ENCODE measurements at places on chromosomes 1 and 21.

- DNase-seq = no peak
Observed at GRCh38 chr1:2783435-2784397, 17.8 kb downstream of the TTC34 start.

- no peak for DNase-seq
Observed at GRCh38 chr1:154913273-154913672, 23.2 kb downstream of the PMVK start.

- DNase-seq = peak; percentile 91
Observed at GRCh38 chr1:154404984-154405746, at the start of gene IL6R. IL6R (plus strand) TSS chr1:154405343; CDS start chr1:154405630, 287 bp downstream.

- peak; percentile 84 for DNase-seq
Observed at GRCh38 chr1:37808369-37809319, 636 bp upstream of the YRDC start.

DNA sequence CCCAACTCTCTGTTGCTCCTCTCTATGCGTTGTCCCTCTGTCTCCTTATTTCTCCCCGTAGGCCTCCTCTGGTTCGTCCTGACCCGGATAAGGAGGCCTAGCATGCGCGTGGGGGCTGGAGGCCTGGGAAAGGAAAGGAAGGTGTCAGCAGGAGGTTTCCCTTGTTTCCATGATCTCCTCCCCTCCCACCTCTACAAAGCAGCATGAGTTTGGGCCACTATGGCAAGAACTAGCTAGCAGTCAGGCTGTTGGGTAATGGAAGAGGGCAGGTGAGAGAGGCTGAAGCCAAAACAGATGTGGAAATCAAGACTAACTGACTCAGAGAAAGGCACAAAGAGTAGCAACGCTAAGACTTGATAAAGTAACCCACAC lies 687 bp upstream of the SEMA6C start:
- peak; percentile 53 for DNase-seq

- peak; percentile 42 for DNase-seq
Observed at GRCh38 chr1:177286396-177286795, 115.6 kb downstream of the BRINP2 start.

DNA sequence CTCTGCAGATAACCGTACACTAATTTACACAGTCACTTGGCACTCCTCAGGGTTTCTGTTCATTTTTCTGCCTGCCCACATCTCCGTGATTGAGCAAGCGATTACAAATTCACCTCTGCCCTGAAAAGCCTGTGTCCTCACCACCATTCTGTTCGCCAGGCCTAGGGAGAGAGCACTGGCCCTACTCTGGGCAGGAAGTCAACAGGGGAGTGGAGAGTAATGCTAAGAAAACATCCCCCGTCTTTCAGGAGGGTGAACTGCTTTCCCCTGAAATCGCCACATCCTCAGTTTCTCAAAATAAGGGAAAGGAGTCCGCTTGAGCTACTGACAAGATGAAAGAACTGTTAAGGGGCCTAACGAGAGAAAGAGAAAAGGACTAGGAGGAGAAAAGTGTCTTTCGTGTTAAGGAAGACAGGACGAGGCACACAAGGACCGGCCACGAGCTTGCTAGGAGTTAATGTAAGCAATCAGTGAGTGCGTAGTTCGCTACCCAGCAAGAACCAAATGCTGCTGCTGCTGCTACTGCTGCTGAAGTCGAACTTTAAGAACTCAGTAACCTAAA lies 632 bp downstream of the PEX19 start:
- peak; percentile 90 for DNase-seq

DNA sequence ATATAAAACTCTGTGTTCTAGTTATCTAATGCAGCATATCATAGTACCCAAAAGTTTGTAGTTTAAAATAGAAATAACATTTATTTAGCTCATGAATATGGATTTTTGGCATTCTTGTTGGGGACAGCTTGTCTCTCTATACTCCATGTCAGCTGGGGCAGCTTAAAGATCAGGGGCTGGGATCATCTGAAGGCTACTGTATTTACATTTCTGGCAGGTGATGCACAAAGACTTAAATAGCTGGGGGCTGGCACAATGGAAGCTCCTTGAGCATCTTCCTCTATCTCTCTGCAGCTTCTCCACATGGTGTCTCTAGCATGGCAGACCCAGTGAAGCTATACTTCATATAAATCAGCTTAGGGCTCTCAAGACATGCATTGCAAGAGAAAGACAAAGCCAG lies 55.6 kb upstream of the DAB1 start:
- DNase-seq = no peak

GRCh38 chr1:96524100-96524499 lies 197.5 kb upstream of the PTBP2 start:
- DNase-seq = no peak

- peak; percentile 26 for DNase-seq
Observed at GRCh38 chr1:206772243-206772937, at the start of gene IL10. IL10 (minus strand) TSS chr1:206772494; CDS start chr1:206772435, 59 bp downstream.

DNA sequence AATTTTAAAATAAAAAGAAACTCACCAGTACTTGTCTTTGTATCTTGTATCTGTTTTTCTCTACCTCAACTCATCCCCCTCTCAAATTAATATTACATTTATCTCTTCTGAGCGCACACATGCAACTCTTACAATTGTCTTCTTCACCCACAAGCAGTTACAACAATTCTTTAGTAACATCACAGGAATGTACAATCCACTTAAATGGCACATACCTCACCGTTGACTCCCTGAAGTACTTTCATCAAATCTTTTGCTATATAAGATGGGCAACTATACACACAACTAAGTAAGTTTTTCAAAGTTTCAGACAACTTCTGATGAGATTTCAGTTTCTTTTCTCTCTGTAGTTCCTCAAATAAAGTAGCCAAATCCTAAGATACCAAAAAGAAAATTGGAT lies 28.3 kb downstream of the HEATR1 start:
- DNase-seq = peak; percentile 87

DNA sequence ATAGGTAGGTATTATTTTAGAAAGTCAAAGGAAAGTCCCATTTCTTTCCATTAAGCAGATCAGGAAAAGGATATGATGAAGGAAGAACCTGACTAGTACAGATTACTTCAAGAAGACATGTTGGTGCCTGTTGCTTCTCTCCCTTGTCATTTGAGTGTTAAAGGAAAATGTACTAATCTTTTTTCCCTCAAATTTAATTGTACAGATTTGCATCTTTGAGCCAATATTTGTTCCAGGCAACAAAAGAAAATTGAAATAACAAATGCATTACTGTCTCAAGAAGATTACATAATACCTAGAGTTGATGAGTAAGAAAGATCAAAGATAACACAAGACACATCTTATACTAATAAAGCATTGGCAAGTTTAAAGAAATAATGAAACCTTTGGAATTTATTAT lies 566.9 kb upstream of the ZP4 start:
- peak; percentile 40 for DNase-seq

- DNase-seq = no peak
Observed at GRCh38 chr1:112882271-112882744, 73.7 kb downstream of the SLC16A1 start.

DNA sequence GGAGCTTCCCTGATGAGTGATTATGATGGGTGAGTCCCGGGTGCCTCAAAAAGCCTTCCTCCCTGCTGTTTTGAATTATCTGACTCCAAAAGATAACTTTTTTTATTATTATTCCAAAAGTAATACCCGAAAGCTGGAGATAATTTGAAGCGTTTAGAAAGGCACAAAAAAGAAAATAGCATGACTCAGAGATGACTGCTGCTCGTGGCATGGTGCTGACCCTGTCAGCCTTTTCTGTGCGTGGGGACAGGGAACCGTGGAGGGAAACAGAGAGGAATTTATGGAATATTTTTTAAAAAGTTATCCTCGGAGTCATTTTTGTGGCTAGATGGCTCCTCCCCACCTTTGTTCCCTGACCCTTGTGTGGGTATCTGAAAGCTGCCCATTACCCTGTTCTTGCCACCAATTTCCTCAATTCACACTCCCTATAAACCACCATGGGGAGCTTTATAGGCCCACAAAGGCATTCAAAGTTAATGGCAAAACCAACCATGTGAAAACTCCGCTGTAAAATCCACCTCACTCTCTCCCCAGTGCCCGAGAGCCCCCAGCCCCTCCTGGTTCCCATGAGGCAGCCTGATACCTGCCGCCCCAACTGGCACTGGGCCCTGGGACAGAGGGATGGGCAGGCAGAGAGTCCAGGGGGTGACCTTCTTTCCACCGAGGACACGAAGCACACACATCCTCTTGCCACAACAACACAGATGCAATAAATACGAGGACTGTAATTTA lies 37.5 kb downstream of the IGSF21 start:
- no peak for DNase-seq

- DNase-seq = no peak
Observed at GRCh38 chr1:55338448-55338820, 123.3 kb upstream of the USP24 start.

DNA sequence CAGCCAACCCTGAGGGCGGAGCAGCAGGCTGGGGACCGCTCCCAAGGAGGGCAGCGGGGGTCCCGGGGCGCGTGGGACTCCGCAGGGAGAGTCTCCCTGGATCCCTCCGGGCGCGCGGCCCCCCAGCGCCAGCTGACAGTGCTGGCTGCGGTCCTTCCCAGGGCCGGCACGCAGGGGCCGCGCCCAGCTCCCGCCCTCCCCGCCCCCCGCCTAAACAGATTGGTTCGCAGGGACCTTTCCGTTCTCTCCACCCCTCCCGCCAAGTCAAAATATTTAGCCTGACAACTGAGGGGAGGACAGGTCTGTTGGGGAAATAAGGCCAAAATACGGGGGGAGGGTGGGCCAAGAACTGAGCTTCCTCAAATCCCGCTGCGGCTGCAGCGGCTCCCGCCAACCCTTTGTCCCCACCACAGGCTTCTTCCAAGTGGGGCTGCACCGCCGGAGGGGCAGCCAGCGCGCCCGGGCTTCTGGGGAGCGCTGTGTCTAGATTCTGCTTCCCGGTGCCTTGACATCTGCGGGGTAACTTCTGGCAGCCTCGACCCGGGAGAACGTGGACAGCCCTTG lies at the start of gene INSRR:
Gene INSRR (minus strand): TSS at position 159 of the 564 bp plus-strand sequence. CDS start 496 bp downstream, outside the sequence.
- DNase-seq = no peak

DNA sequence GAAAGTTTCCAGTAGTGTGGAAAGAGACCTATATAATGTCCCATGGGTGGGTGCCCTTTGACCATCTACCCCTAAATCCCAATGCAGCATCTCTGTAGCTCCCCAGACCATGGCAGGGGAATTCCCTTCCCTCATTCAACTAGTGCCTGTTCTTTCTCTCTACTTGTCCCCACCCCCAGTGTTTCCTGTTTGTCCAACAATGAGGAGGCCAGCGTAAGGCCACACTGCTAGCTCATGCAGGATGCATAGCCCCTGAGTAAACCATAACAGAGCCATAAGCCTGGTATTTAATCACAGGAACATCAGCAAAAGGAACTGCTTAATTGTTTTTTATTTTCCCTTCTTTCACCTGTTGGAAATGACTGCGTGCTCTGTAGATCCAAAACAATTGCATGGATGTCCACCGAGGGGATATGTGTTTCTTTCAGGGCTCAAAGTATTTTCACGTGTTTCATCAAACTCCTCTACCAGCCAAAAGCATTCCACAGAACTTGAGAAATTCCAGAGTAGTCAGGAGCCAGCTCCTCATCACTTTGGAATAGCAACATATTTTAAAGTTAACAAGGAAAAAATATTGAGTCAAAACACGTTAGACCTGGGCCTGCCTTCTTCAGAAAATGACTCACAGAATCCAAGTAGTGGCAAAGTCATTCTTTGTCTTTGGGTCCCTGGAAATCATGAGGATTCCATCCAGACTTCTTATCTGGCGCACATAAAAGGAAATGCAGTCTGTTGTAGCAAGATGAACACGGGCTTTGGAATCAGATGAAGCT lies 162.5 kb upstream of the SGIP1 start:
- DNase-seq = peak; percentile 88

DNA sequence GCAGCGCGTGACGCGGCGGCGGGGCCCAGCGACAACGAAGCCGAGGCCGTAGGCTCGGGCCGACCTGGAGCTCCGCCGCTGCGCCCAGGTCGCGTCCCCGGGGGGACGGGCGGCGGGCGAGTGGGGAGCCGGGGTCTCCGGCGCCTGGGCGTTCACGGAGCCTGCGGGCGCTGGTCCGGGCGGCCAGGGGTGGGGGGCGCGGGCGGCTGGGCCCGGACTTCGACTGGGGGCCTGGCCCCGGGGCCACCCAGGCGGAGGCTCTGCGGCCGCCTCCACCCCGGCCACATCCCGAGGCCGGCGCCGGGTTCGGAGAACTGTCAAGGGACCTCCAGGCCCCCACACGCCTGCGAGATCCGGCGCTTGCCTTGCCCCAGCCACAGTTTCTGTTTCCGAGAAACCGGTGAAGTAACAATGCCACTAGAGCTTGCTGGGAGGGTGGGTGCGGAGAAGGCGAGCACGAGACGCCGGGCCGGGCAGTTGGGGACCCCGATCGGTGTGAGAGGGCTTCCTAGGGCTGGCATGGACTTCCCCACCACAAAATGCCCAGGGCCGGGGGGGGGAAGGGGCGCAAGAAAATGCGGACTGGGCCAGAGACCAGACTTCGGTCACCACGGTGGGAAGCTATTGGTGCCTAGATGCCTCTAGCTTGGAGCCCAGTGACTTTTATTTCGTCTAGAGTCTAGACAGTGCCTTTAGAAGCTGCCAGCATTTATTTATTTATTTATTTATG lies 501 bp downstream of the FBXO6 start:
- DNase-seq = peak; percentile 20

DNA sequence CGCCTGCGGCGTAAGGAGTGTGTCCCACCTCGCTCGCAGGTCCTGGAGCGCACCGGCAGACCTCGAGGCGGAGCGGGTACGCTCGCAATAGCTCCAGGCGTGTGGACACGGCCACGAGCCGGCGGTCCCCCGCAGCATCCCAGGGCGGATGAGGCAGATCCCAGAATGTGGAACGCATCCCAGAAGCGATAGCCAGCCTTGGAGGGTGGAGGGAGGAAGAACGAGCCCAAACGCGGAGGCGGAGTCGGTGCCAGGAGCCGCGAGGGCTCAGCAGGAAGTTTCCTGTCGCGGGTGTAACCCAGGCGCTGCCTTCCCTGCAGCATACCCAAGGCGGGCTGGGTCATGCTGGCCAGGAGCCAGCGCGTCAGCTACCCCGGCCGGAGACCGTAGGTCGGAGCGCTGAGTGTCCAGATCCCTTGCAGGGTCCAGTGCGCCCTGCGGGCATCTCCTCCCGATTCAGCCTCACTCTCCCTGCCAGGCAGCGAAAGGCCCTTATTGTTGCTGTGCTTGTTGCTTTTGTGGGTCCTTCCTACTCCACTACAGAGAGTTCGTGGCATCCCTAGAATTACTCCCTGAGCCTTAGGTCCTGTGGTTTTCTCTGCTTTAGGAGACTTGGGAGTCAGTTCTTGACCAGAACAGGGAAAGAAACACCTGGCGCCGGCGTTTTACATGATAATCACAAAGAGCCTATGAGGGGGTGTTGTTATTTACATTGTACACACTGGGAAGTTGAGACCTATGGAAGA lies 27.7 kb downstream of the STYXL2 start:
- DNase-seq = peak; percentile 15

GRCh38 chr1:26791148-26791547 lies 3.4 kb downstream of the PIGV start:
- no peak for DNase-seq

DNA sequence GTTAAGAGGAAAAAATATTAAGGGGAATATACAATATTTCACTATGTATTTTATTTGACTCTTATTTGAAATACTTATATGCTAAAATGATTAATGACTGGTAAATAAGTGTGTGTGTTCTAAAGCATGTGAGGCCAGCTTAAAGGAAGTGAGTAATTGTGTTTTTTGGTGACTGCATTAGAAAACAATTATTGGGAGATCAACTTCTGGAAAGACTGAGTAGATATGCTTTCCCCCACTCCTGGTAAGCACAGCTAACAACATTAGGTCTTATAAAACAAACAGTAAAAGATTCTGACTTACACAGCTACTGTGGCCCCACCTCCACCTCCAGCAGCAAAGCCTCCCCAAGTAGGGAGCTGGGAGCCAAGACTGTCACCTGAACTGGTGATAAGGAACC lies 403.0 kb downstream of the SRGAP2C start:
- DNase-seq = peak; percentile 2

Measured in iris pigment epithelial cell (primary cell).